Karpas-422 (cell line): ENCODE measurements at places on chromosomes 16 and 17. TPM values are rescaled to one million over a fixed set of nuclear protein-coding genes. Genes with fewer than 3 reads are reported as not detected.

HOXB3 gene
- 0.97 and 6.6 TPM in 2 replicates for total RNA-seq

KCNH6 gene
- total RNA-seq = not detected in 2 replicates

KRT36 gene
- total RNA-seq = not detected in 2 replicates

PIMREG gene
- not detected in 2 replicates for total RNA-seq

KRT222 gene
- total RNA-seq = not detected in 2 replicates

PCGF2 gene
- total RNA-seq = 0.15 and 0.58 TPM in 2 replicates

EMC6 gene
- total RNA-seq = 21.0 and 34.2 TPM in 2 replicates

DNA sequence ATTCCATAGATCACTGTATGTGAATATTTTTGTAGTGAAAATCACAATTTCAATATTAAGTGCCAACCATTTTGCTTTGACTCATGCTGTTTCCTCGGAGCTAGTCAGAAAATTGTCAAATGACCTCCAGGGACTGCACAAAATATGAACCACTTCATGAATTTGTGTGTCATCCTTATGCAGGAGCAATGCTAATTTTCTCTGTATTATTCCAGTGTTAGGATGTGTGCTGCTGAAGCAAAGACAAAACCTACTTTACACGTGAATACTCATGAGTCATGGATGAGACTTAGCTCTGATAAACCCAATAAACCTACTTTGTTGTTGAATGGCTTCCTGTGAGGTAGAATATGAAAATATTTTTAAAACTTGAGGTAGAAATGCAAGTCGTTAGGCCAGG, 65.2 kb downstream of the SHCBP1 start:
- no peak for DNase-seq

GRCh38 chr16:15775663-15776304, 81.0 kb downstream of the MYH11 start:
- DNase-seq = no peak

- no peak for DNase-seq
Observed at GRCh38 chr16:50462793-50463507, 85.2 kb upstream of the NKD1 start.

- DNase-seq = no peak
Observed at GRCh38 chr17:59292174-59292523, 39.3 kb upstream of the YPEL2 start.

- peak; percentile 96 for DNase-seq
Observed at GRCh38 chr16:69186642-69187445, at the start of gene SNTB2. Gene SNTB2, plus strand, starts transcription at chr16:69187164. Its CDS starts 3 bp downstream, at chr16:69187167.

GRCh38 chr17:28956112-28956511, 4.8 kb upstream of the PHF12 start:
- DNase-seq = no peak

DNA sequence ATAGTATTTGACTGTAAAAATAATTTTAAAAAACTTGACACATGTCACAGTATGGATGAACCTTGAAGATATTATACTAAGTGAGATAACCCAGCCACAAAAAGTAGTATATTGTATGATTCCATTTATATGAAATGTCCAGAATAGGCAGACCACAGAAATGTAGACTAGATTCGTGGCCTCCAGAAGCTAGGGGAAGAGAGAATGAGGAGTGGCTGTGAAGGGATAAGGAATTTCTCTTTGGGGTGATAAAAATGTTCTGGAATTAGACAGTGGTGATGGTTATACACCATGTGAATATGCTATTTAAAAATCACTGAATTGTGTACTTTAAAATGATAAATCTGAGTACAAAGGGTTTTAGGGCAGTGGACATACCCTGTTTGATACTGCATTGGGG, 253.1 kb upstream of the DYNLRB2 start:
- DNase-seq = no peak

DNA sequence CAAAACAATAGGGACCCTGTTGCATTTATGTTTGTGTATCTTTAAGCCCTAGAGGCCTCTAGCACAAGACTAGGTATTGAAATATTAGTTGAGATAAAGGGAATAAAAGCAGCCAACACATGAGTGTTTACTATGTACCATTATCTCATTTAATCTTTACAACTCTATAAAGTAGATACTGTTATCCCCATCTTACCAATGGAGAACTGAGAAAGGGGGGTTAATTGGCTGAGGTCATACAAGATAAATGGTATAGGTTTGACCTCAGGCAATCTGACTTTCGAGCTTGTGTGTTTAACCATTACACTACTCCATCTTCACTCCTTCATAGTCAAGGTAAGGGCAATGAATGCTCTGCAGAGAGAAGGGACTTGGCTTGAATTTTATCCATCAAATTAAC, 26.3 kb upstream of the STAC2 start:
- no peak for DNase-seq

- no peak for DNase-seq
Observed at GRCh38 chr17:42660692-42661345, 1.7 kb downstream of the TUBG2 start.

DNA sequence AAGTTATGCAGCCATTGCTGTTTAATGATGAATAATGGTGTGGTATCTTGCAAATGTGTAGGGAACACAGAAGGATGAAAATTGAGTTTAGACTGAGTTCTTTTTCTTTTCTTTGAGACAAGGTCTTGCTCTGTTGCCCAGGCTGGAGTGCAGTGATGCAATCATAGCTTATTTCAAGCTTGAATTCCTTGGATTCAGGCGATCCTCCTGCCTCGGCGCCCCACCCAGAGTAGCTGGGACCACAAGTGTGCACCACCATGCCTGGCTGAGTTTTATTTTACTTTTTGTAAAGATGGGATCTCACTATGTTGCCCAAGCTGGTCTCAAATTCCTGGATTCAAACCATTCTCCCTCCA, 74.6 kb upstream of the TBC1D3K start:
- no peak for DNase-seq

GRCh38 chr16:19071811-19072777, 4.7 kb downstream of the COQ7 start:
- peak; percentile 89 for DNase-seq

DNA sequence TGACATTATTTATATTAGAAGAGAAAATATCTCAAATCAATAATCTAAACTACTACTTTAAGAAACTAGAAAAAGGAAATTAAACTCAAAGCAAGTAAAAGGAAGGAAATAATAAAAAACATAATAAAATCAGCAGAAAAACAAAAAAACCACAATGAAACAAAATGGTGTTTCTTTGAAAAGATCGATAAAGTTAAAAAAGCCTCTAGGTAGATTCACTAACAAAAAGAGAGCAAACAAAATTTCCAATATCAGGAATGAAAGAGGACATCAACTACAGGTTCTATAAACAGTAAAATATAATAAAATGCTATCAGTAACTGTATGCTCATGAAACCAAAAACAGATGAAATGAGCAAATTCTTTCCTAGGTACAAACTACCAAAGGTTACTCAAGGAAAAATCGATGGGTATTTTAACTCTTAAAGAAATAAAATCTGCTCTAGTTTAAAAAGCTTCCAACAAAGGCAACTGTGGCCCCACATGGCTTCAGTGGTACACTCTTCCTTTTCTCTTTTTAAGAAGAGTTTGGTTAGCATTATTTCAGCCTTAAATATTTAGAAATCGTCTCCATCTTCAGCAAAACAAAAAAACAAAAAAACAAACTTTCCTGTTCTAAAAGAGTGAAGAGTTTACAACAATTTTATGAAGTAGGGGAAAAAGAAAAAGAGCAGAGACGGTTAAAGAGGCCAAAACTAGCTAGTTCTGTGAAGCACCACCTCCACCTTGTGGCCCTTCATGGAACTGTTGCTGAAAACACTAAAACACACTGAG, 102.2 kb downstream of the TRIM37 start:
- peak; percentile 87 for DNase-seq

GRCh38 chr17:66399441-66399840, 97.0 kb downstream of the PRKCA start:
- no peak for DNase-seq

GRCh38 chr17:77495575-77495974, 354.8 kb downstream of the SEC14L1 start:
- DNase-seq = no peak

GRCh38 chr16:66692341-66692740, 4.2 kb downstream of the CMTM4 start:
- no peak for DNase-seq

- no peak for DNase-seq
Observed at GRCh38 chr17:76404256-76404655, 19.8 kb downstream of the SPHK1 start.

- DNase-seq = peak; percentile 38
Observed at GRCh38 chr17:78314683-78315354, 45.1 kb downstream of the SOCS3 start.

GRCh38 chr17:61409301-61410112, 9.9 kb downstream of the TBX2 start:
- DNase-seq = peak; percentile 77

DNA sequence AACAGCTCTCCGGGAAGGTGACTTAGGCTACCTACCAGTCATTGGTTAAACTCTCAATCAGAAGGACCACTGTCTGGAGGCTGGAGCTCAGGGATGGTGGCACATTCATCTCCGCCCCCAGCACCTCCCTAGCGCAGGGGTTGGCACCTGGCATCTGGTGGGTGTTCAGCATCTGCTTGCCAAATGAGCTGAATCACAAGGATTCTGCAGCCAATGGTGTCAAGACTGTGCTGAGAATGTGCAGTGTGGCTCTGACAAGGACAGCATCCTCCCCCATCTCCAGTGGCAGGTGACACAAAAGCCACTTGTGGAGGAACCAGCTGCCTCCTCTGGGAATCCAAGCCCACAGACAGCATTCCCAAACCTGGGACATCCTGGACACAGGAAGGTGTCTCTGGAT, 35.2 kb downstream of the PLXDC1 start:
- DNase-seq = no peak

DNA sequence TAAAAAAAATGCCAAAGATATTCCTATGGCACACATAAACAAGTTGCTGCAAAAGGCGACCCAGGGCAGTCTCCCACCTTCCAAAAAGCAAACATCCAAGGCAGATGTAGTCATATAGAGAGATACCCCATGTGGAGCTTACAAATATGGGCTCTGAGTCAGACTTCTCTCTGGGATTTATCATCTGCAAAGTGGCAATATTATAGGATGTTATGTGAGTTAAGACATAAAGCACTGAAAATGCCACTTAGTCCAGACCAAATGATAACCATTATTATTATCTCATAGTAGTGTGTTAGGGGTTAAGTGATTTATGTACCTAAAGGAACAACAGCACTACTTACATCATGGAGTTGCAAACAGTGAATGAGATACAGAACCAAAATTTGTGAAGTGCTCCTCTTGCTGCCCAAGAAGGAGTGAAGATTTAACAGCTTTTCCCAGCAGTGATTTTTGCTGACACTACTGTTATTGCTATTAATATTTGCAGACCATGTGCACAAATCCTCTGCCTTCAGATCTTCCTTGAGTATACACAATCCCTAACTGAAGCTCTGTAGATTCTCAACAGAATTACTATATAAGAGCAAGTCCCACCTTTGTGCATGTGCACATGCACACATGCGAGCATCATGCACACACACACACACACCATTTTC, 560.0 kb upstream of the SALL1 start:
- no peak for DNase-seq

GRCh38 chr16:88569614-88569984, 604 bp upstream of the ZC3H18 start:
- no peak for DNase-seq

GRCh38 chr17:28457890-28458289, 15.6 kb upstream of the SLC13A2 start:
- no peak for DNase-seq

DNA sequence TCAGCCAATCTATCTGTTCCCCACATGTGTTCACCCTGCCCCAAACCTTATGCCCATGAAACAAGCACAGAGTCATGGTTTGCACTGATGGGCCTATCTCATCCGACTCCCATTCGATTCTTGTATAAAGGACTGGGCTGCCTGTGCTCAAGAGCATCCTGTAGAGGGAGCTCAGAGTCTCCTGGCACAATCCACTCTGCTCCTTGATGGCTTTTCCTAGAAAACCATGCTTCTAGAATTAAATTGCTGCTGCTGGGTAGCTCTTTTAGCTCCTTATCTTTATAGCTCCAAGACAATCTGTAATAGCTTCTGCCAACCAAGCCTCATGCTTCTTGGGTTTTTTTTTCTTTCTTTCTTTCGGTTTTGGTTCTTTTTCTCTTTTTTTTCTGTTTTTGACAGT, 9.7 kb downstream of the ZNF19 start:
- DNase-seq = peak; percentile 55

DNA sequence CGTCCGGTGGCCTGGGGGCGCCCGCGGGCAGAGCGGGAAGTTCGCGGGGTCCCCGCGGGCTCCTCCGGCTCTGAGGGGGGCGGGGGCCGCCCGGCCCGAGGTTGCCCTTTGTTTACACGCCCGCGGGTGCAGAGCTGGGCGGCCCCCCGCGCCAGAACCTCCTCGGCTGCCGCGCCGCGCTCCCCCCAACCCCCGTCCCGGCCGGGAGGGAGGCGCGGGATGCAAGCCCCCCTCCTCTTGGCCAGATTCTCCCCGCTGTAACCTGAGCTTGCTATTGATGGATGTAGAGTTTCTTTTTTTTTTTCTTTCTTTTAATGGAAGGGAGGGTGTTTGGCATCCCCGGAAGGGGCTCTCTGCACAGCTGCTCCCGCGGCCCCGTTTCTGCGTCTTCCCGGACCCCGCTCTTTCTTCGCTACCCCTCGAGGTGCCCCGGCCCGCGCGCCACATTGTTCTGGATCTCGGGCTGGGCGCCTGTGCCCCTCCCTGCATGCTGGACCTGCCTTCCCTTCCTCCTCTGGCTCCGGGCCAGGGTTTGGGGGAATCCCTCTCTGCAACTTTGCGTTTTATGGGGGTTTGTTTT, 646 bp downstream of the CBX2 start:
- DNase-seq = peak; percentile 62

- no peak for DNase-seq
Observed at GRCh38 chr16:24367186-24367710, 111.1 kb downstream of the CACNG3 start.

GRCh38 chr17:10907370-10907769, 69.5 kb upstream of the PIRT start:
- DNase-seq = no peak

DNA sequence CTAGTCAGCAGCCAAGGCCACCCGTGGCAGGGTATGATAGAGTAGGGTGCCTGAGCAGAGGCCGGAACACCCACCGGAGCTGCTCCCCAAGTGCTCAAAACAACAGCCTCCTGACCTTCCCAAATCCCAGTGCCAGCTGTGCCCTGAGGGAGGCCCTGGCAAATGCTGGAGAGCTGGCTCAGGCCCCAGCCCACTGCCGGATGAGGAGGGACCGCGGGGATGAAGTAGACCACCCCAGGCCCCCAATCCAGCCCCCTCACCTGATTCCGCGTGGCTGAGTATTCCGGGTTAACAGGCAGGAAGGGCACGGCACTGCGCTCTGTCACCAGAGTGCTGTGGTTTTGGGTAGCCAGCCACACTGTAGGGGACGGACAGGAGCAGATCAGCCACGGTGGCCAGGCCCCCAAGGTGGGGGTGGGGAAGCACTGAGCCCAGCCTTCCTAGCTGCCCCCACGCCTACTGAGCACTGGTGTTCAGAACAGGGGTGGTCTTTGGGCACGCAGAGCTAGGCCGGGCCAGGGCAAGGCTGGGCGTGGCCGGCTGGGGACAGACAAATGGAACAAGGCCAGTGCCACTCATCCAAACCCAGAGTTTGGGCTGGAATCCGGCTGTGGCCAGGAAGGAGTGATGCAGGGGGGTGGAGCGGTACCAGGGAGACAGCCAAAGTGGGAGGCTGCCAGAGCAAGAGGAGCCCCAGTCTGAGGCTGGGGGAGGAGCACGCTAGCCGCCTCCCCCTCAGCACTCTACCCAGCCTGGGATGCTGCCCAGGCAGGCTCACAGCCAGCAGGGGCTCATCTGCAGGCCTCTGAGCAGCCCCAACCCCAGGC, 9.1 kb downstream of the TP53I13 start:
- DNase-seq = no peak

GRCh38 chr16:82031116-82032084, 3.7 kb upstream of the HSD17B2 start:
- DNase-seq = peak; percentile 52
